ENCODE measurements at places on chromosomes 12 and 14. TPM values are rescaled to one million over a fixed set of nuclear protein-coding genes. Genes with fewer than 3 reads are reported as not detected.

DNA sequence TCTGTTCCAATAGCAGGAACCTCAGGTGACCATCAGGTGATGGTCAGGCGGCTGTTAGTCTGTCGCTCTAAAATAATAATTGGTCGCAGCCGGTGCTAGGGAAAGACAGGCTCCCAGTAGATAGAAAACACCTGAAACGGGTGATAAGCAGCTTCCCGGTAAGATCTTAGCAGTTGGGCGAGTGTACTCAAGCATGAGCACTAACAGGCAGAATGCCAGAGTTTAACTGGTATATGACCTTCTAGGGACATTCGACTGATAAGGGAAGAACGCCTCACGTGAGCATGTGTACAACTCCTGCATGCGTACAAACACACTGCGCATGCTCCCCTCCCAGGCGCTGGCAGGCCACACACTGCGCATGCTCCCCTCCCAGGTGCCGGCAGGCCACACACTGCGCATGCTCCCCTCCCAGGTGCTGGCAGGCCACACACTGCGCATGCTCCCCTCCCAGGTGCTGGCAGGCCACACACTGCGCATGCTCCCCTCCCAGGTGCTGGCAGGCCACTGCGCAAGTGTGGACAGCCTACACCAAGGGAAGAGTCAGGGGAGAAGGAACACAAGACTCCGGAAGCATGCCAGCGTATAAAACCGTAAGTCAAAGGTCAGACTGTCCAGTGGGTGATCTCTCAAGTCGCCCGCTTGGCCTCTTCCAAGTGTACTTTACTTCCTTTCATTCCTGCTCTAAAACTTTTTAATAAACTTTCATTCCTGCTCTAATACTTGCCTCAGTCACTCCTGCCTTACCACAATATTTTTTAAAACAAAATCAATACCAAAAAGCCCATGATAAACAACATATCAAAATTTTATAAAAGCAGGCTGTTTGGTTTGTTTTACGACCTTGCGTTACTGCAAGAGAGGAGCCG is 24.5 kb downstream of the GPRC5D start:
- peak overlapping the region; percentile 41 for H3K27ac ChIP-seq
- no peaks in the 10 kb centered on the region for H3K36me3 ChIP-seq
- DNase-seq, result peak; percentile 96
- no peaks in the 10 kb centered on the region for H3K27me3 ChIP-seq
- H3K4me1 ChIP-seq, result peaks cover 6% of the 10 kb centered on the region

Gene CLEC2B
- 29.6 TPM for total RNA-seq

Gene IL31
- total RNA-seq, result not detected

Gene MANSC4
- total RNA-seq, result not detected

Data from stomach (tissue), 19 donors.